ENCODE measurements at places on chromosomes 16 and 17.

GRCh38 chr17:42411905-42412679 is 11.0 kb downstream of the CAVIN1 start:
- no peak for DNase-seq

DNA sequence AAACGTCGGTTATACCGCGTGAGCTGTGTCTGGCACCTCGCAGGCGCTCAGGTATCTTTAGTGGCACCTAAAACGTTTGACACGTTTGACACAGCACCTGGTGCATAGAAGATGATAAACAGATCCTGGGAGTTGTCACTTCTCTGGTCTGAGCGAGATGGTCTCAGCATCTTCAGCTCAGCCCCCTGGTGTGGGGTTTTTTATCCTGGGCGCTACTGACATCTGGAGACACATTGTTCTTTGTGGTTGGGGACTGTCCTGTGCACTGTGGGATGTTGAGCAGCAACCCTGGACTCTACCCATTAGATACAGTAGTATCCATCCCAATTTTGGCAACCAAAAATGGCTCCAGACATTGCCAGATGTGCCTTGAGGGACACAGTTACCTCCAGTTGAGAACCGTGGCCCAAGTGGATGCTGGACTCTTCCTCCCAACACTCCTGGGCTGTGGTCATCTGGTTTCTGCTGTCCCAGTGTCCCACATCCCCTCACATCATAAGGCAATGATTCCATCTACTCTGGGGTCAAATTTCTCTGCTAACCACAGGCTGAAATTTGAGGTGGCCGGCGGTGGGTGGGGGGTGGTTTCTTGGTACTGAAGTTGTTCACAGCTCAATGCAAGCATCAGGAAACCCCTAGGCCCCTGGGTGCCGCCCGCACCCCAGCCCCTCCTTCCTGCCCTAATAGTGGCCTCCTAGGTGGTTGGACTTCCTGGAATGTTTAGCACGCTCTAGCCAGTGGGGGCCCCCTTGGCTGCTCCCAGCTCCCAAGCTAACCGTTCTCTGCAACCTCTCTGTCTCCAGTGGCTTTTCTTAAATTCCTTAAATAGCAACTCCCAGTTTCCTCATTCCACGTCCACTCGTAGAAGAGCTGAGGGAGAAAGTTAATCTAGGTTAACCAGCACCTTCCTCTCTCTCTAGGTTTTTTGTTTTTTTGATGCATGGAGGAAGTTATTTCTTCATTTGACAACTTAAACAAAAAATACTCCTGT is 124.8 kb downstream of the ABCC1 start:
- no peak for DNase-seq

GRCh38 chr17:42312285-42313130 is 24.2 kb downstream of the STAT5A start:
- DNase-seq, result peak; percentile 73

DNA sequence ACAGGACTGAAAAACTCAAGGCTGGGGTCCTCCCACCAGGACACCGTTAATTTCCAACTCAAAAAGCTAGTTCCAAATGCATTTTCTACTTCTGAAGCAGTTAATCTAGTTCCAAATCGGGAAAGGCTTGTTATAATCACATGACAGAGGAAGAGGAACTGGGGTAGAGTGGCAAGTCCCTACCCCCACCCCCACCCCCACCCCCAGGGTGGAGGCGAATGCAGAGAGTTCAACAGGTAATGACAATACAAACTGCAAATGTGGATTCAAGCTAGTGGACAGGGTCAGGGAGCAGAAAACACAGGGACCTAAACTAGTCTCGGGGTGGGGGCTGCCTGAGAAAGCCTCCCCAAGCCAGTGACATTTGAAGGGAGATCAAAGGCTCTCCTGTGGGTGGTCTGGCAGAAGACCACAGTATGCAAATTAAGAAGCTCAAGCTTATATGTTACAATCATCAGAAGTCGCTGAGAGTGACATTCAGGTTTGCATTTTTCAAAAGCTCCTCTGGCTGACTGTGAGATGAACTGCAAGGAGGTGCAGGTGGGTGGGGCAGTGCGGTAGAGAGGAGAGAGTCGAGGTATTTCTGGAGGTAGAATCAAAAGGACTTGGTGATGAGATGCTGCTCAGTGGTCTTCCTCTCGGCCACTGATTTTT is 56.4 kb upstream of the SLC25A19 start:
- DNase-seq, result no peak

DNA sequence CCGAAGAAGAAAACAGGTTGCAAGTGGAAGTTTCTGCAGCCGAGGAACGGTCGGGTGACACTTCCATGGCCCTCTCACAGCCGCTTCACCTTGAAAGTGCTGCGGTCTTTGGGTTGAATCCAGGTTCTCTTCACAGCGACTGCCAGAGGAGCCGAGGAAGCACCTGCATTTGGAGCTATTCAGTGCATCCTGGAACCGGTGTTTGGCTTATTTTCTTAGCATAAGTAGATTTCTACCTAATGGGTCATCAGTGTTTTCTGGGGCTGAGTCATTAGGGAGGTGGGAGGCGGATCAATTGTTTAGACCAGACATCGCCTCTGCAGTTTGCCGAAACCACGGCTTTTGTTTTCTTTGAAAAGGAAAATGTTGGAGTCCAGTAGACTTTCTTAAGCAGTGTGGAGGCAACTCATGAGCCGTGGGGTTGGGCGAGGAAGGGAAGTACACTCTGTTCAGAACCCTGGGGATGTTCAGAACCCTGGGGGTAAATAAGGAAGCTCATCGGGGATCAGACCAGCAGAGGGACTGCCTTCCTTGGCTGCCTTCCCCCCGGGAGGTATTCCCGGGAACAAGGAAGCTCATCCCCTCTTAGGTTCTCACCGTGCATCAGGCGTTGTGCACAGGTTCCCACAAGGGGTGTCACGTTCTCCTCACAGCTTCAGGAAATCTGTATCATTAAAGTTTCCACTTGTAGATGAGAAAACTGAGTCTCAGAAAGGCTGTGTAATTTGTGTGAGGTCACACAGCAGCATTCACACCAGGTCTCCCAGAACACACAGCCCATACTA is 361.5 kb downstream of the SNX29 start:
- no peak for DNase-seq

GRCh38 chr17:45791041-45791582 is 7.0 kb downstream of the CRHR1 start:
- DNase-seq, result no peak

DNA sequence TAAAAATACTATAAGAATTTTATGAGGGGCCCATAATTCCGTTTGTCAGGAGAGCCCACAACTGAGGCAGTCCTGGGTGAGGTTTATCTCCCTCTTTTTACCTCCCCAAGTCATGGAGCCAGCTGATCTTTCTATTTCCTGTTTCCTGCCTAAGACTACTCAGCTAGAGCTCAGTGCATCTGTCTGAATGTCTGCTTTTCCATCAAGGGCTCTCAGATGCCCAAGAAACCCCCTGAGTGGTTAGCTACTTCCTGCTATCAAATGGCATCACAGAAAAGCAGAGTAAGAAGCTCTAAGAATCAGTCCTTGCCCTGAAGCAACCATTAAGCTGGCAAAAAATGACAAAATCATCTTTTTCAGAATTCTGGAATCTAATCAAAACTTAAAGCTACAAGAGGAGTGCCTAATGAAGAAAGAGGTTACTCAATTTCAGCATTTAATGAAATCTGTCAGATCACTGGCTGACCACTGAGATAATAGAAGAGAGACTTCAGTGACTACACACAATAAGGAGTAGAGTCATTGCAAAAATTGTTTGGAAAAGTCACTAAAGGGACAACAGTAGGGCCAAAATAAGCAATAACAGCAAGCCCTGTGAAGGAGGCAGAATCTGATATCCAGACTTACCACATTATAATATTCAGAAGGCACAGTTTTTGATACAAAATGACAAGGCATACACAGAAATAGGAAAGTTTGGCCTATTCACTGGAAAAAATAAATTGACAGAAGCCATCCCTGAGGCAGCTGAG is 150.1 kb downstream of the CYB561 start:
- DNase-seq, result no peak

DNA sequence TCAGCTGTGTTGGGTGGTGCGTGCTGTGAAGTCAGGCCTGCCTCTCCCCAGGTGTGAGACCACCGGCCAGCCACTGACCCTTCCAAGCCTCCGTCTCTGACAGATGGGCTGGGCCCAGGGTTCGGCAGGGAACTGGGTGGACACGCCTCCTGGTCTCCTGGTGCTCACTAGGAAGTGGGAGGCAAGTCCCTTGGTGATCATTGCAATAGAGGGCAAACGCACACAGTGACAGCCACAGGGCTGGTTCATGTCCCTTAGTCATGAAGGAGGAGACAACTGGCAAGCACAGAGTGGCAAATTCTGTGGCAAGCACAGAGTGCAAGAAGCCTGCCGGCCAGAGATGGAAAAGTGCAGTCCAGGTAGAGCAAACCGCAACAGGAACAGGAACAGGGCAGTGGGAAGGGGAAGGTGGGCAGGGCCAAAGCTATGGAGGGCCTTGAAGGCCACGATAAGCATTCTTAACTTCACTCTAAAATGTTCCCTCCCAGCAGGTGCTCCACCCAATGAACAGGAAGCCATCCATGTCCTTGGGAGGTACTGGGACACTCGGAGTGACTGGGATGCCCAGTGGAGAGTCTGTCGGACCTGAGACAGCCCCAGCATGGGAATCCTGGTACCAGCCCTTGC is 21.9 kb downstream of the USP7 start:
- no peak for DNase-seq

DNA sequence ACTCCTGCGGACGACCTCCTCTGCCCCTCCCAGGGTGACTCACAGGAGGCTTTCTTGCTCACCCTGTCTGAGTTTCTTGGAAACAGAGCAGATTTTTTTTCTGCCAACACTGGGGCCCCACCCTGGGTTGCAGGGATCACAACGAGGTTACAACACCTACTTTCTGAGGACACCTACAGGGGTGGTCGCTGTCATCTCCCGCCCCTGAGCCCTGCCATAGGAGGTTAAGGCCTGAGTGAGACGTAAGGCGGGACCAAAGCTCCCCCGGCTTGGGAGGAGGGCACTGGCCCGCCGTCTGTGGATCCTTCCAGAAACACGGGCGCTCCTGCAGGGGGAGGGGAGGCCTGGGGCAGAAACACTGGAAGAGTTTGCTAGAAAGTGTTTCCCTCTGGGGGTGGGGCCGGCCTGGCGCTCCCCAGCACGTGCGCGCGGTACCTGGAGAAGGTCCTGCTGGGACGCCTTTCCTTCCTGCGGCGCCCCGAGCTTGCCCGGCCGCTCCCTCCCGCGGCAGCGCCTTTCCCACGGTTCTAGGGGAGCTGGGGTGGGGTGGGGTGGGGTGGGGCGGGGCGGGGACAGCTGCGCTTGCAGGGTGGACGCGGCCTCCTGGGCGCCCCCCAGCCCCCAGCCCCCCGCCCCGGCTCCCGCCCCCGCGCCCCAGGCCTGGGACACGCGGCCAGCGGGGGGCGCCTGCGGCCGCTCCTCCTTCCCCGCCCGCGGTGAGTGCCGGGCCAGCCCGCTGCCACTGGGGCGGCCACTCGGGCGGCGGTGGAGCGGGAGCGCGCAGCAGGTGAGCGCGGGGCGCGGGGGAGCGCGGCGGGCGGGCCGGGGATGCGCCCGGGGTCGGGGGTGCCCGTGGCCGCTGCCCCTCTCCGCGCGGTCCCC is 20.7 kb upstream of the ADCY7 start:
- no peak for DNase-seq

DNA sequence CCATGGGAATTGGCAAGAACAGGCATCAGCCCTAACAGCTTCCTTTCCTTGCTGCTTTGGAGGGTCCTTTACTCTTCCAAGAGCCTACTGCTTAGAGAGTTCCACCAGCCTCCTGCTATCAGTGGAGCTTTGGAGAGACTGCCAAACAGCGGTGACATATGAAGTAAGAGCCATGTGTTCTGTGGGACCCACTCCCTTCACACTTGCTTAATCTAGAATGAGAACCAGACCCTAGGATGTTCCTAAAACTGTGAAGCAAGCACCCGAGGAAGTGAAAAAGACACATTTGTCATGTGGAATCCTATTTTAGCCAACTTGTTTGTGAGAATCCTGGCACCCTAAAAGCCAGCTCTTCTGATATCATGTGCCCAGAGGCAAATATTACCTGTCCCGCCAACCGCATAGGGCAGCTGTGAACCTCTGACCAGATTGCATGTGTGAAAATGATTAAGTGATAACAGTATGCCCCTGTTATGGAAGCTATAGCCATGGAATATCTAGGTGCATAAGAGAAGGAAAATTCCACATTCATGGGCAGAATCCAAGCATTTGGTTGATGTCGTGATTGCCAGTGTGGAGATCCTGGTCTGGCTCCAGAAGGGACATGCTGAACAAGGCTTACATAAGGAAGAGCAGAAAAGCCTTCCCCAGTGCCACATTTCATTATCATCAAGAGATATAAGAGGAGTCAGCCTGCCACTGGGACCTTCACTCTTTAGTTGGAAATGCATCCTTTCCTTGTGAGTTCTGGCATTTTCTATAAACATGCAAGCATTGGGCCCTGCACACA is 18.7 kb downstream of the RCVRN start:
- no peak for DNase-seq
